Thymus (tissue), 14 donors: ENCODE measurements at places on chromosomes 7 and 10.

GRCh38 chr7:20329389-20330238 lies 1.1 kb upstream of the ITGB8 start:
- DNase-seq = peak; percentile 22

DNA sequence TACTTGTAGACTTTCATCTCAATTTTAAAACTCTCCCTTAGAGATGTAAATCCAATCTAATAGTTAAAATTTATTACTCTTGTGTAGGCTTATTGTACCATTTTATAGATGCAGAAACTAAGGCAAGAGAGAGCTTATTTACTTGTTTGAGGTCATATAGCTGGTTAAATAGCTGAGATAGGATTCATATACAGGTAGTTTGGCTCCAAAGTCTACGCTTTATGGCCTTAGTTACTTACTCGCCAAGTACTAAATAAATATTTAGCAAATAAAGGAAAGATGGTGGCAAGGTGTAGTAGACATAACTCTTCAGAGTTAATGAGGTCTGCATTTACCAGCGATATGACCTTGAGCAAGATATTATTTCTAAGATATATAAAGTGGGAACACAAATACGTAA lies 86.8 kb downstream of the HBP1 start:
- no peak for DNase-seq

- DNase-seq = no peak
These were observed 40.2 kb downstream of the CYCS start for GRCh38 chr7:25084821-25085220.

DNA sequence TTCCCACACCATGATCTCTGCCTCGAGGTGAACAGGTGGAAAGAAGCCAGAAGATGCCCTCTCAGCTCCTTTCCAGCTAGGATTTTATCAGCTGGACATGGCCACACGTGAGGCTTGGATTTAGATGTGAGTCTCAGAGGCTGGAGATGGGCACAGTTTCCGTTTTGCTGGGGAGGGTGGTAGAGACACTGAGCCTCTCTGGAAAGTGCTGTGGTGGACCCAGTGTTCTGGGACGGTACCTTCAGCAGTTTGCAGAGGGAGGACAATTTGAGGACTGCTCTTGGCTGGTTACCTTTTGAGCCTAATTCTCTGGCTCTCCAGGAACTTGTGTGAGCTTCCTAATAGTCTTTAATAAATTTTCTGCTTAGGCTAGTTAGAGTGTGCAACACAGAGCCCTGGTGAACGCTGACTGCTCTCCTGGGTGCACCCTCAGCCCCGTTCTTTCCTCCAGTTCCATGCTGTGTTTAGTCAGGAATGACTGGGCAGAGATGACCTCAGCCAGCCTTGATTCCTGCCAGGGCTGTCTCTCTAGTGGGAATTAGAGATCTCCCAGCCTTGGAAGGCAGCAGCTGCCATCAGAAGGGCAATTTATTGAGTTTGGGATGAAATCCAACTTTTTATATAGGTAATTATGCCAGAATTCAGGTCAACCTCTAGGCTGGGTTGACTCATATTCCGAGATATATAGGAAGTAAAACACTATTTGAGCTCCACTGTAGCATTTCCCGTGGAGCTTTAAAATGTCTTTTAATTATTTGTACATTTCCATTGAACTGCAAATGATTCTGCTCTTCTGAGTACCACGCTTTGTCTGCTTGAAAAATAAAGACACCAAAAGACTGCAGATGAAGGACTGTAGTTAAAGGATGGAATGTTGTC lies 103.9 kb downstream of the GATA3 start:
- no peak for DNase-seq

- DNase-seq = no peak
These were observed 334.7 kb downstream of the INHBA start for GRCh38 chr7:41367967-41368882.

GRCh38 chr10:105674448-105674847 lies 1033.4 kb downstream of the SORCS3 start:
- DNase-seq = no peak
